ENCODE measurements at places on chromosomes 12 and 14. TPM values are rescaled to one million over a fixed set of nuclear protein-coding genes. Genes with fewer than 3 reads are reported as not detected.

- no peak for DNase-seq
Measured at GRCh38 chr14:21120686-21121085, 19.8 kb downstream of the TMEM253 start.

DNA sequence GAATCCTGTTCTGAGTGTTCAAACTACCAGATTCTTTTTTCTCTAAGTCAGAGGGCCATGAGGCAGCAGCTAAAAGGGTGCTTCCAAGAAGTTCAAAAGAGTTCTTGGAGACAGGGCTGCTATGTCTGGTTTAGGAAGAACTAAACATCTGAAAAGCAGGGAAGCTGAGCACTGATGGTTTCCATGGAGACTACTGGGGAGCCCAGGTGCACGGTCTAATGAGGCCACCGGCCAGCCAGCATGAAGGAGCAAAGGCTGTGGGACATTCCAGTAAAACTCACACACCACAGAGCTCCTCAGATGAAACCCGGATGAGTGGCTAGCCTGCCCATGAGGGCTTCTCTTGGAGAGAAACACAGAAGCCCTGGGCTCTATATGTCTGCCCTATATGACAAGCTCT is 97.3 kb downstream of the KCNK10 start:
- DNase-seq: no peak

GRCh38 chr14:29529418-29529817 is 398.2 kb downstream of the PRKD1 start:
- no peak for DNase-seq

GRCh38 chr12:64098709-64099354 is 123.3 kb downstream of the KICS2 start:
- DNase-seq: no peak

CFAP73 gene
- not detected for total RNA-seq

DNA sequence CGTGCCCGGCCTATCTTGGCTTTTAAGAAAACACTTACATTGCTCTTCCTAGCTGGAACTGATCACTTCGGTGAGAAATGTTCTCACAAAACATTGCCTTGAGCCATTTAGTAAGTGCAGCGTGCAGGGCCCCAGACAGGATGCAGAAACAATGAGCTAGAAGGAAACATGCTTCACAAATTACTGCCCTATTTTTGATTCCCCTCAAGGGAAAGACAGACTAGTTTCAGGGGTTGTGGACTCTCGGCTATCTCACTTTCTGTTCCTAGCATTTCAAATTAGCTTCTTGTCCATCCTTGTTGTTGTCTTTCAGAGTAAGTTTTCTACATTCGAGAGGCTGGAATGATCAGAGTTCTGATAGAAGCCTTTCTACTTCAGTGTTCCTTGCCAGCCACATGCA is 21.6 kb downstream of the TGFB3 start:
- no peak for DNase-seq

- no peak for DNase-seq
Measured at GRCh38 chr12:96049101-96049500, 13.7 kb upstream of the LTA4H start.

- no peak for DNase-seq
Measured at GRCh38 chr14:101325319-101325718, 236.0 kb upstream of the DIO3 start.

GRCh38 chr14:100618763-100619320 is 31.6 kb upstream of the BEGAIN start:
- no peak for DNase-seq

GRCh38 chr14:105878554-105878953 is 352.2 kb downstream of the TMEM121 start:
- DNase-seq: peak; percentile 31

- DNase-seq: no peak
Measured at GRCh38 chr14:59022144-59022543, 166.3 kb upstream of the DAAM1 start.

DNA sequence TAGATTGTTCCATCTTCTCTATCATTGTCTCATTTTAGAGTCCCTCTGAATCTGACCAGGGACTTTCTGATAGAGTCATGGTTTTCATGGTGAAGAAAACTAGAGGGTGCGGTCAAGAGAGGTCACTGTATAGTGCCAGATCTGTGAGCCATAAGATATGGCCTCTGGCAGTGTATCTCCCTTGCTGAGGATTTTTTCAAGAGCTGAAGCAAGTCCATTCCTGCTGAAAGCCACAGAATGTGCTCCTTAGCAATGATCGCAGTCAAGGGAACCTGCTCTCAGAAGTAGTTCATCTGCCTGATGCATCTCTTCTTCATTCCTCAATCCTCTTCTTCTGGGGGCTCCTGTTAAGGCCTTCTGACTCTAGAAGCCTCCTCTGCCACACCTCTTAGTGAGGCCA is 405.2 kb downstream of the EGLN3 start:
- no peak for DNase-seq

DNA sequence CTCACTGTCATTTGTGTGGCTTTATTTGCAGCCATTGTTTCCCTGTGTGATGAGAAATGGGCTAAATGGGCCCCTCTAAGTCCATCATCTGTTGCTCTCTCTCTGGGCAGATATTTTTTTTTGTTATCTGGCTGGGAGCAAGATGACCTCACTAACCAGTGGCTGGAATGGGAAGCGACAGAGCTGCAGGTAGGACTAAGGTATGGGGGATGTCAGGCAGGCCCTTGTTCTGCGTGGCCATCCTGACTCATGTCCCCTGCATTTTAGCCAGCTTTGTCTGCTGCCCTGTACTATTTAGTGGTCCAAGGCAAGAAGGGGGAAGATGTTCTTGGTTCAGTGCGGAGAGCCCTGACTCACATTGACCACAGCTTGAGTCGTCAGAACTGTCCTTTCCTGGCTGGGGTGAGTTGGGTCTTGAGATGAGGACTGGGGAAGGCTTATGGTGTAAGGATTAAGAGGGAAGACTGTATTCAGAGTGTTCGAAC is 1.3 kb downstream of the MARS1 start:
- DNase-seq: peak; percentile 70

GRCh38 chr12:99130808-99131553 is 485.9 kb downstream of the APAF1 start:
- no peak for DNase-seq

DNA sequence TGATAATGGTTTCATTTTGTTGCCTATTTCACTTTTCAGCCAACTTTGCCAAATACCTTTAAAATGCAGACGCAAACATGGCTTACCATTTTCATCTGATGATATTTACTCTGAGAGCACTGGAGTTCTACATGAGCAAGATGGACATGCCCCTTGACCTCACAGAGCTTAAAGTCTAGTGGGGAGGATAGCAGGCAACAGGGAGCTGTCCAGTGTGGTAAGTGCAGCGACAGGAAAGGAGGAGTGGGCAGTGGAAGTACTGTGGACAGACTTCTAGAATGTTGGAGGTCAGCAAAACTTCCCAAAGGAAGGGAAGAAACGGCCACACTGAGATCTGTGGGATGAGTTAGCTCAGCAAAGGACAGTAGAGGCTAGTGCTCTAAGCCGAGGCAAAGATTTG is 25.3 kb downstream of the LRIG3 start:
- DNase-seq: no peak

- no peak for DNase-seq
Measured at GRCh38 chr12:113346353-113346752, 11.4 kb upstream of the SLC8B1 start.

DNA sequence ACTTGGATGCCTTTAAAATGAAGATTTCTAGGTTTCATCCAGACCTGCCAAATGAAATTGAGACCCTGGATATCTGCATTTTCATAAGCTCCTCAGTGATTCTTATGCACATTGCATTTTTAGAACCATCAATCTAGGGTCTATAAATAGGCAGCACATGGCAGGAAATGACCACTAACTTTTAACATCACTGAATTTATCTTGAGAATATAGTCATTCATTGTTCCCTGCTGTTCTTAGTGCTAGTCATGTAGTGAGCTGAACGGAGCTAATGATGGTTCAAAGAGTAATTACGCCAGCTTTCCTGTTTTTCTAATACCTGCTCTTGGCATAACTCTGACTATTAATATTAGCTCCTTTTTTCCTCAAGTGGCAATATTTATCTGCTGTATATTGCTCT is 91.6 kb downstream of the TPH2 start:
- DNase-seq: no peak

GRCh38 chr12:18250313-18250916 is 10.9 kb upstream of the PIK3C2G start:
- no peak for DNase-seq

CCDC38 gene
- not detected for total RNA-seq

WNK1 gene
- 227 TPM for total RNA-seq

CIDEB gene
- 2.4 TPM for total RNA-seq

DNA sequence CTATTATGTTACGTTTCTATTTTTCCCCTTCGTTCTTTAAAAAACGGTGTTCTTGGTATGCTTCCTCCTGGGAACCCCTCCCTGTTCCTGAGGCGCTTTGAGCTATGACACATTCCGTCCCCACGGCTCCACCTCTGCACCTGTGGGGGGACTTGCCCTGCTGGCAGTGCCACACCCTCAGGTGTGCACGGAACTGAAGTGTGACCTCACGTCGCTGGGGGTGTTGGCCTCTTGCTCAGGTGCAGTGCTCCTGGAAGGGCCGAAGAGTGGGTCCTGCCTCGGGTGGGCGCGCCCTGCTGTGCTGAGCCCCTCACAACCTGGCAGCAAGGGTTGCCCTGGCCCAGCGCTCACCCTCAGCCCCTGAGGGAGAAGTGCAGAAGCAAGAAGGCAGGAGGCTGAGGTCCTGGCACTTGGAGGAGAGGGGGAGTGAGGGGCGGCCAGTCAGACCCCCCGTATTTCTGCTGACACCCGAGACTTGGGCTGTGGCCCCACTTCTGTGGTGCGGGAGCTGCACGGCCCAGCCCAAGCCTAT is 4.9 kb downstream of the AMN start:
- DNase-seq: no peak

LDHB gene
- 1,416 TPM for total RNA-seq

LRRC43 gene
- total RNA-seq: 0.43 TPM

GRCh38 chr14:69004731-69005431 is 25.8 kb upstream of the ACTN1 start:
- DNase-seq: no peak

BHLHE41 gene
- 33.3 TPM for total RNA-seq

MYF6 gene
- 1.1 TPM for total RNA-seq

- DNase-seq: no peak
Measured at GRCh38 chr14:71466946-71467345, 465.3 kb upstream of the RGS6 start.

- no peak for DNase-seq
Measured at GRCh38 chr14:51430079-51430478, 190.0 kb downstream of the TMX1 start.

DNA sequence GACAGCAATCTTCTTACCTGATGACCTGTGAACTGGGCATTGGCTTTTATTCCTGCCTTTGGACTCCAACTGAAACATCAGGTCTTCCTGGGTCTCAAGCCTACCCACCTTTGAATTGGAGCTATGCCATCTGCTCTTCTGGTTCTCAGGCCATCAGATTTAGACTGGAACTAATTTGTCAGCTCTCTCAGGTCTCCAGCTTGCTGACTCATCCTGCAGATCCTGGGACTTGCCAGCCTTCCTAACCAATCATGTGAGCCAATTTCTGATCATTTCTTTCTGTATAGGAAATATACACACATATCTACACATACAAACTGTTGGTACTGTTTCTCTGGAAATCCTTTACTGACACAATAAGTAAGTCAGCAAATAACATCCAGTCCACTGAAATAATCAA is 65.3 kb upstream of the TSPAN8 start:
- no peak for DNase-seq

DUSP16 gene
- total RNA-seq: 24.5 TPM

DNA sequence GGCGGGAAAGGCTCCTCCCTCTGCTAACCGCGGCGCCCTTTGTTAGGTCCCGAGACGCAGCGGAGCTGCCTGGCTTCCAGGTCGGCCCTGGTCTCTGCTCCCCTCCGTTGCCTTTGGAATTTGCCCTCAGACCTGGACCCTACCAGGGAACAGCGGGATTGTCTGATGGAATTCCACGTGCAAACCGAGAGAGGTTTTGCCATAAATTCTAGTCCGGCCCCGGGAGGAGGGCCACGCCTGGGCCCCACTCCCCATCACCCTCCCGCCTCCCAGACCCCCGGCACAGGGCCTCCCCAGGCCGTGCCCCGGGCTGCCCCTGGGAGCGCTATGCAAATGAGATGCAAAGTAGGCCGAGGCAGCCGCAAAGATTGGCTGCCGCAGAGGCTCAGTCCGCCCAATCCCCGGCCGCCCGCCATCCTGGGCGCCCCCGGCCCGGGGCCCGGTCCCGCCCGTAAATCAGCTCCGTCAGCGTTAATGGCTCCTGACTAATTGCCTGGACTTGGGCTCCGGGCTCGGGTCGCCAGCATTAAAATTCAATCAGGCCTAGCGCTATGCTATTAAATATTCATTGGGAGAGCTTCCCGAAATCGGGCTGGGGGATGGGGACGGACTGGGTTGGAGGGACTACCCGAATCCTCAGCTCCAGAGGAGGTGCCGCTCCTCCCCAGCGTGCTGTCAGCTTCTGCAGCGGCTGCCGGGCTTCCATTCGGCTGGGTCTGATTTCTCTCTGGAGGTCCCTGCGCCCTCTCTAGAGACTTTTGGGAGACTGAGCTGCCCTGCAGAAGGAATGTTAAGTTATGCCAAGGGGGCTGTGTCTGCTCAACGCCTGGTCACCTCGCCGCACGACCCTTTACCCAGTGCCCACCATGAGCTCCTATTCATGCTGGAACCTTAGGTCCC is 15.7 kb upstream of the FIGNL2 start:
- no peak for DNase-seq

- no peak for DNase-seq
Measured at GRCh38 chr12:128857133-128857763, 4.0 kb downstream of the GLT1D1 start.

DNA sequence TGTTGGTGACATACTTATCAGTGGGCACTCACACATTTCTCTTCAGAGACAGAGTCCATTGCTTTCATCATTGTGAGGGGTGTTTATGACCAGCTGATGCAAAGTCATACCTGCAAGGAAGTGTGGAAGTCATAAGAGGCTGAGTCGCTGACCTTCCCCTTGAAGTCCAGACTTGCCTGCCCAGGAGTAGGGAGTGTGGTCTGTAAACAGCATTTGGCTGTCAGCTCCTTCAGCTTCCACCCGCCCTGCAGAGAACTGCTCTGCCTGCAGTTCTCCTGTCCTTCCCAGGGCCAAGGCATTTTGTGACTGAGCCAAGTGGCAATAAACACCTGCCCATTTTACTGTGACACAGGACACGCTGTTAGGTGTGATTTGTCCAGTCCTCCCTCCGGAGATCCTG is 801.3 kb downstream of the BCL11B start:
- DNase-seq: no peak

GRCh38 chr12:3089588-3089987 is 12.4 kb downstream of the TSPAN9 start:
- no peak for DNase-seq

HRK gene
- total RNA-seq: 0.59 TPM

ARHGAP9 gene
- total RNA-seq: 5.9 TPM

CEBPE gene
- not detected for total RNA-seq

GRCh38 chr12:71828813-71829212 is 10.7 kb upstream of the TBC1D15 start:
- DNase-seq: no peak

MYBPC1 gene
- total RNA-seq: 3.1 TPM

- no peak for DNase-seq
Measured at GRCh38 chr14:65261946-65262345, 150.6 kb upstream of the FUT8 start.
